Right lung (tissue), 10 donors: ENCODE measurements at places on chromosomes 2 and 18.

GRCh38 chr2:160825433-160825832 is 331.8 kb upstream of the RBMS1 start:
- no peak for DNase-seq

GRCh38 chr2:236049981-236050380 is 118.2 kb downstream of the GBX2 start:
- DNase-seq = no peak

GRCh38 chr2:137824501-137824900 is 139.8 kb upstream of the HNMT start:
- DNase-seq = no peak

DNA sequence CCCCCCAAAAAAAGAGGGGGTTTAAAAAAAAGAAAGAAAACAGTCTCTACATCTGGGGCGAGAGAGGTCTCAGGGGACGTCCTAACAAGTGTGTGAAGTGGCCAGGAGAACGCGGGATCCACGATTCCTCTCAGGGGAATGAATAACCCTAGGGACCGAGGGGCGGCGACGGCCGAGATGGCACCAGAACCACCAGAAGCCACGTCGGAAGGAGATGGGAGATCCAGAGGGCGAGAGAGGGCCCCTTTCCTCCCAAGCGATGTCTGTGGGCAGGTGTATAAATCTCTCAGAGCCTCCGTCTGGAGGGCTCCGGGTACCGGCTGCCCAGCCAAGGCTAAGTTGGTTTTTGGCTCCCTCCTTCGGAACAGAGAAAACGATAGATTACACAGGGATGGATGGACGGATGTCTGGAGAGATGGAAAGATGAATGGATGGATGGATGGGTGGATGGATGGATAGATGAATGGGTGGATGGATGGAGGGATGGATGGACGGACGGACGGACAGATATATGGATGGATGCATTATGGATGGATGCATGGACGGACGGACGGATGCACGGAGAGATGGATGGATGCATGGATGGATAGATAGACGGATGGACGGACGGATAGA is 1.7 kb downstream of the EPHA4 start:
- DNase-seq = peak; percentile 31

- peak; percentile 52 for DNase-seq
These were observed 90.6 kb downstream of the FEZ2 start for GRCh38 chr2:36507408-36507812.

- no peak for DNase-seq
These were observed 258.9 kb upstream of the OSR1 start for GRCh38 chr2:19617257-19617848.

DNA sequence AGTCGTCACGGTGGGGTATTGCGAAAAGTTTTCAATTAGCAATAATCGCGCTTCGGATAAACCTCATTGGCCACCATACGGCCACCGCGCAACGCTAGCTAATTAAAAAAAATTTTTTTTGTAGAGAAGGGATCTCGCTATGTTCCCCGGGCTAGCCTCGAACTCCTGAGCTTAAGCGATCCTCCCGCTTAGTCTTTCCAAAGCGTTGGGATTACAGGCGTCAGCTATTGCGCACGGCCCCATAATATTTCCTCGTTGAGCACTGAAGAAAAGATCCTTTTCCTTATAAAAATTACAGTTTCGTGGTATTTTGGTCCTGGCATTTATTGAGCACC is 759 bp upstream of the ACTR1B start:
- DNase-seq = no peak
